RCC 7860 (cell line): ENCODE measurements at places on chromosomes 12 and 14.

- no peak for DNase-seq
Measured at GRCh38 chr14:56975521-56975920, 165.2 kb upstream of the OTX2 start.

DNA sequence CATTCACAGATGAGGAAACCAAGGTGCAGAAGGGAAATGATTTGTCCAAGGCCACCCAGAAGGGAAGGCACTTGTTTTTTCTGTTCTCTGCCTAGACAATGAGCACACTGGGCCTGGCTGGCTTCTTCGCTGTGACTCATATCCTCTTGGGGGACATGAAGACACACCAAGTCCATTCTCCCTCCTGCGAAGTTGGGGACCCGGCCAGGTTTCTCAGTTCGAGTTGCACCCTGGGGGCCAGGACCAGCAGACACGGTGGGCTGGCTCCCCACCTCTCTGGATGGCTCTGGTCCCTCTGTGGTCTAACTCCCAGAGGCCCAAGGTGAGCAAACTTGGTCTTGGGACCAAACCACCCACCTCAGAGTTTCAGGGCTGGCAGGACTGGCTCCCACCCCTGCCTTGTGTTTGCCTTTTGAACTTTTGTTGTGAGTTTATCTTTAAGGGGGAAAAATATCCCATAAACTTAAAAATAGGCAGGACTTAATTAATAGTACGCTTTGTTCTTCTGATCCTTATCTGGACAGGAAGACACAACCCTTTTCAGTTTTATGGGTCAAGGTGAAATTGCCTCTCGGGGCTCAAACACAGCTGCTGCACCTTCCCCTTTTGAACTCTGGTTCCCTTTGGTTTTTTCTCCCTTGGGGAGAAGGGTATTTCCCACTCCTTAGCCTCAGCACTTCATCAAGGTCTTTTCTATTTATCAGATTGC, 9.0 kb upstream of the MLEC start:
- DNase-seq = peak; percentile 19

DNA sequence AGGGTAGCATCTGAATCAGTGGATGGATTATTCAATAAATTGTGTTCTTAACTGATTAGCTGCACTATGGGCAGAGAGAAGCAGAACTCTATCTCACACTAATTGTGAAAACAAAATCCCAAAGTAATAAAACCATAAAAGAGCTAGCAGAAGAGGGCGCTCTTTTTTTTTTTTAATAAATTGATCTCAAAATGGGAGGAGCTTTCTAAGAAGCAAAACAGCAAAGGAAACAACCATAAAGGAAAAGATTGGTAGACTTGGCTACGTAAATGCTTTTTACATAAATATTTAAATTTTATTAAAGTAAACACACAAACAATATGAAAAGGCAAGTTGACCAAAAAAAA, 1.5 kb upstream of the TM7SF3 start:
- no peak for DNase-seq

GRCh38 chr12:75236206-75236605, 26.6 kb upstream of the KCNC2 start:
- no peak for DNase-seq

- peak; percentile 5 for DNase-seq
Measured at GRCh38 chr14:94066089-94066676, 14.8 kb downstream of the DDX24 start.

DNA sequence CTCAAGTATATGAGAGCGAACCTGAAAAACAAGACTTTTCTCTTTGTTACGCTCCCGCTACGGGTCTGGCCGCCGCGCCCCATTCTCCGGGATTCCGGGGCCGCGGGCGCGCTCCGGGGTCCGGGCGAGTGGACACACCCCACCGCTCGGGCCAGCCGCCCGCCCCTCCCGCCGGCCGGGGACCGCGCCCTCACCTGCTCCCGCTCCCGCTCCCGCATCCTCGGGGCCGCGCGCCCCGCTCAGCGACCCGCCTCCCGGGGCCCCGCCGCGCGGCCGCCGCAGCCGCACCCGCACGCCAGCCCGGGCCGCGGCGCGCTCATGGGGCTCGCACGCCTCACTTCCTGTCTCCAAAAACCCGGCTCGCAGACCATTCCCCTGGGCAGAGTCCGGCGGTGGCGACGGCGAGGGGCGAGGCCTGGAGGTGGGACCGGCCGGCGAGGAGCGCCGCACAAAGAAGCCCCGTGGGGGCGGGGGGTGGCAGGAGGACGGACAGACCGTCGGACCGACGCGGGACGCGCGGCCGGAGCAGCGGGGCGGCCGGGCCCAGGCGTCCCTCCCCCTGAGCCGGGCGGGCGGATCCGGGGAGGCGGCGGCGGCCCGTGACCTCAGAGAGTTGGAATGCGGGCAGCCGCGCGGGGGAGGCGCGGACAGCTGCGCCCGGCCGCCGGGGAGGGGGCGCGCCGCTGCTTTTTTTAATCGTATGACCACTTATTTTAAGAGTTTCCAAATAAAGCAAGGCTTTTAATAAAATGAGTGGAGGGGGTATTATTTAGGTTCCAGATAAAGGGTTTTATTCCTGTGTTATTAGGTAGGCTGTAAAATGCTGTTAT, at the start of gene PTPN21:
Gene PTPN21 (minus strand): TSS at position 551 of the 830 bp plus-strand sequence. CDS start 4,590 bp downstream, outside the sequence.
- DNase-seq = peak; percentile 36

GRCh38 chr12:75602106-75602505, 90.7 kb upstream of the KRR1 start:
- DNase-seq = no peak

DNA sequence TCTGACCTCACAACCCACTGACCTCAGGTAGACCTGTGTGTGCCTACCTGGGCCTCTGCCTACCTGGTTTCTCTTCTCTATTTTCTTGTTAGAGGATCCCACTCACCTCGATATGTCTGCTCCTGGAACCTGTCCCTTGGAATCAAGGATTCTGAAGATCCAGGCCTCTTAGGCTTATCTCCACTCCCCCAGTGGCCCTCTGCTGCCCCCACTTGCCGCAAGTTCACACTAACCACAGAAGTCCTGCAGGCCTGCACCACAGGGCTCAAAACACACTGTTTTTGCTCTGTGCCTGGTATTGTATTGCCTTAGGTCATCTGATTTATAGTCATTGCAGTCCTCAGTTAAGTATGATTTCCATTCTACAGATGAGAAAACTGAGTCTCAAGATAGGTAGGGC, 15.3 kb upstream of the NRXN3 start:
- DNase-seq = no peak

DNA sequence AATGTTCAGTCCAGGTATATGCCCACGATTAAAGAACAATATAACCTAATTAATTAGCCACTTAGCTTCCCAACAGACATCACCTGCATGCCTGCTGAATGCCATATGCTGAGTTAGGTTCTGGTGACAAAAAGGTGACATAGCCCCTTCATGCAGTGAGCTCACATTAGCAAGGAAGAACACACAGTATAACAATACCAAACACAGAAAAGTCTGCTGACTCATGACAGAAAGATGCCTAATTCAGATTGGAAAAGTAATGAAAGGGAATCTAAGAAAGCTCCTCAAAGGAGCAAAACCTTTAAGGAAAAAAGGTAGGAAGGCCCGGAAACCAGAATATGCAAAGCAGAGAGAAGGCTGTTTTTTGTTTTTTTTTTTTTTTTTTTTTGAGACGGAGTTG, 59.0 kb downstream of the FERMT2 start:
- DNase-seq = no peak

DNA sequence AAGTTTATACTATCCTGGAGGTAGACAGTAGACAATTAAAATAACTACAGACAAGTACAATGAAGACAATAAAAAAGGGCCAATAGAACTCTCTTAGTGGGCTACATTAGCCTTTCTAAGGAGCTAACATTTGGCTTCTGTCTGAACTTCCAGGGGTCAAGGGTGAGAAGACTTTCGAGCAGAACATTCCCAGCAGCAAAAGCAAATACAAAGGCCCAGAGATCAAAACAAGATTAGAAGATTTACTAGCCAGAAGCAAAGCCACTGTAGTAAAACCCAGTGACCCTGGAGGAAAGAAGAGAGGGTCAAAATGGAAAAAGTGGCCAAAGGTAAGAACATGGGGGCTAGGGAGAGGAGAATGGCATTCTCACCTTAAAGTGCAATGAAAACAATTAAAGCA, 63.2 kb downstream of the ATP2B1 start:
- no peak for DNase-seq

DNA sequence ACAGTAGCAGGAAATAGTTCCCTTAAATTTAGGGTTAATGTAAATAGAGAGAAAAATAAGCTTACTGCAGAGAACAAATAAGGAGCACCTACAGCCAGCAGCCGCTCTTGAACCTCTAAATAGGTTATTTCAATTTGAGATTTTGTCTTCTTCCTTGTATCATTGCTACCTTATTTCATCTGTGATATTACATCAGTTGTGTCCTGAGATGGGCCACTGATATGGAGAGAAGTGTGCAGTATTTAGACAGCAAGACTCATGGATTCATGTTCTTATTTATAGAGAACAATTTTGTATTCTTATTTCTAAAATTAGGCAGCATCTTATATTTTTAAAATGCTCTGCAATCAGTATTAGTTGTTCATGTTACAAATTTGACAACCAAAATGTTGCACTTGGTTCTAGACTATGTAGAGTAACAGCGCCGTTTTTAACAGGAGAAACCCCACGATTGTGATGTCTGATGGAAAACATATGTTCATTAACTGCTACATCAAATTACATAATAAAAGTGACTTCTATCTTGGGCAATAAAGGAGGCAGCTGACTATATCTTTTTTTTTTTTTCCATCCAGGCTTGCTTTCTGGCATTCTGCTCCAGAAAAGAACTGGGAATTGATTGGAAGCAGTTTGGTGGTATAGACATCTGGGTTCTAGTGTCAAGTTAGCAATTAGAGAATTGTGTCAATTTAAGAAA, 117.9 kb downstream of the CAND1 start:
- DNase-seq = no peak

- no peak for DNase-seq
Measured at GRCh38 chr12:5273709-5274108, 158.2 kb upstream of the NTF3 start.

DNA sequence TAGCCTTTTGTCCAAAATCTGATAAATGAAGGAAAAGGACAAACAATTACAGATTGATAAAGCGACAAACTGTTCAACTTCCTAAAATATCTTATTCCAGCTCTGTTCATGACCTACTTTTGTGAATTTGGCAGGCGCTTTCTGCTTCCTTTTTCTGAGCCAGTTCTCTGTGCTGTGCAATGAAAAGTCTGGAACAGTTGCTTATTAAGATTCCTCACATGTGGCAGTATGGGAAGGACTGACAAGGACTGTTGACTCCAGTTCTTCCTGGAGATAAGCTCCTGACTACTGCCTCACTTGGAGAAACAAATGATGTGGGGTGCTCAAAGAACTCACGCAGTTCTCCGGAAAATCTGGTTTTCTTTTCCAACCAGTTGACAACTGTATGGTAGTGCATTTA, 58.3 kb upstream of the ANP32D start:
- no peak for DNase-seq

- no peak for DNase-seq
Measured at GRCh38 chr12:72272731-72273498, 745 bp downstream of the TRHDE start.

DNA sequence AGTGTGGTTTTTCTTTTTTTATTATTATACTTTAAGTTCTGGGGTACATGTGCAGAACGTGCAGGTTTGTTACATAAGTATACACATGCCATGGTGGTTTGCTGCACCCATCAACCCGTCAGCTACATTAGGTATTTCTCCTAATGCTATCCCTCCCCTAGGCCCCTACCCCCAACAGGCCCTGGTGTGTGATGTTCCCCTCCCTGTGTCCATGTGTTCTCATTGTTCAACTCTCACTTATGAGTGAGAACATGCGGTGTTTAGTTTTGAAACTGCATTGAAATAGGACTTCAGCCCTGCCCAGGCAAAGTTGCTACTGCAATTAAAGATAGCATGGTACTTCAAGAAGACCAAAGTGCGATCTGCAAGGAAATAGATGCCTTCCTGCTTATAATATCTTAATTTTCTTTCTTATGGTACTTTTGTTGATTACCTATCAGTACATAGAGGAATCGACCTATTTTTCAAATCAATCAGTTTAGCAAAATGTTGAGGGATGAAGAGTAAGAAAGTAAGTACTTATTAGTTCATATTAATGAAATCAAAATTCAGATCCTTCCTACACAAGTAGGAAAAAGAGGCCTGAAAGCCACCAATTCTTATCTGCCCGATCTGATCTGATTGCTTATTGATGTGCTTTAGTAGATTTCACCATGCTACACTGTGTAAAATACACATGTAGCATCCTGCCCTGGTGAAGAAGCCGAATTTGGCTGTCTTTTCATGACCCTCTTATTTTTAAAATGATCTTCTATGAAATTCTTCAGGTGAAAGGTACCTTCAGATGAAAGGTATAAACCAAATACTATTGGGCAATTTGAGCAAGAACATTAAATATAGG, 1.6 kb downstream of the LTA4H start:
- DNase-seq = no peak
